Heart right ventricle (tissue), 16 donors: ENCODE measurements at places on chromosomes 1 and 21.

- peaks cover 7% of the 10 kb centered on the region for H3K27me3 ChIP-seq
- H3K27ac ChIP-seq: no peak overlapping the region
- no peak overlapping the region for H3K4me3 ChIP-seq
- no peaks in the 10 kb centered on the region for H3K36me3 ChIP-seq
- DNase-seq: no peak
Observed at GRCh38 chr1:31498376-31499040, 77.8 kb upstream of the TINAGL1 start.

- DNase-seq: no peak
- no peak overlapping the region for H3K4me3 ChIP-seq
- H3K27ac ChIP-seq: no peak overlapping the region
Observed at GRCh38 chr21:21412096-21412495, 413.9 kb downstream of the NCAM2 start.

- H3K27me3 ChIP-seq: no peaks in the 10 kb centered on the region
- no peaks in the 10 kb centered on the region for H3K36me3 ChIP-seq
- no peaks in the 10 kb centered on the region for H3K4me1 ChIP-seq
- no peak overlapping the region for H3K4me3 ChIP-seq
Observed at GRCh38 chr1:164495905-164496304, 63.1 kb upstream of the PBX1 start.

GRCh38 chr1:18618546-18619466, 11.8 kb upstream of the PAX7 start:
- no peak overlapping the region for H3K27ac ChIP-seq
- DNase-seq: no peak
- no peak overlapping the region for H3K4me3 ChIP-seq
- peaks cover 73% of the 10 kb centered on the region for H3K27me3 ChIP-seq
- no peaks in the 10 kb centered on the region for H3K36me3 ChIP-seq

- no peak overlapping the region for H3K4me3 ChIP-seq
- no peak overlapping the region for H3K27ac ChIP-seq
- peaks cover 28% of the 10 kb centered on the region for H3K4me1 ChIP-seq
- no peaks in the 10 kb centered on the region for H3K36me3 ChIP-seq
- no peak for DNase-seq
Observed at GRCh38 chr1:42211224-42211623, 46.7 kb upstream of the GUCA2A start.

GRCh38 chr1:167672831-167673230, 42.8 kb downstream of the RCSD1 start:
- no peak overlapping the region for H3K4me3 ChIP-seq
- no peaks in the 10 kb centered on the region for H3K27me3 ChIP-seq
- peaks cover 11% of the 10 kb centered on the region for H3K36me3 ChIP-seq
- H3K4me1 ChIP-seq: peaks cover 29% of the 10 kb centered on the region
- no peak for DNase-seq

DNA sequence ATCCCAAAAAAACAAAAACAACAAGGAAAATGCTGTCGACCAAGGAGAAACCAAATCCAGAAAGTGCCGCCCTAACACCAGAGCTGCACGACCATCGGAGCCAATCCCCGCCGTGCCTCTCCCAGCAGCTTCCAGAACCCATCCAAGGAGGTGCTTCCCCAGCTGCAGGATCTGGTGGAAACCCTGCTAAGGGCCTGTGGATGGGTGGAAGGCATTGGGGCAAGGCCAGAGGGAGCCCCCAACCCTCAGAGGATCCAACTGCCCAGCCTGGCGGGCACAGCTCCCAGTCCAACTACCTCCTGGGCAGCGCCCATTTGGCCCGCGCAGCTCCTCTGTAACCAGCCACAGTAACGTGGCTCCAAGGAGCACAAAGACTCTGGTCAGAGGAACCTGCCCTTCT, 81.6 kb downstream of the NPHP4 start:
- no peak overlapping the region for H3K27ac ChIP-seq
- DNase-seq: no peak
- peaks cover 3% of the 10 kb centered on the region for H3K4me1 ChIP-seq
- no peaks in the 10 kb centered on the region for H3K27me3 ChIP-seq
- H3K36me3 ChIP-seq: no peaks in the 10 kb centered on the region
- H3K4me3 ChIP-seq: no peak overlapping the region

- no peak overlapping the region for H3K27ac ChIP-seq
- DNase-seq: no peak
- H3K36me3 ChIP-seq: no peaks in the 10 kb centered on the region
- H3K4me3 ChIP-seq: no peak overlapping the region
- H3K27me3 ChIP-seq: no peaks in the 10 kb centered on the region
Observed at GRCh38 chr1:223670458-223671159, 5.1 kb upstream of the CAPN8 start.

- no peak for DNase-seq
- H3K4me3 ChIP-seq: no peak overlapping the region
- H3K4me1 ChIP-seq: no peaks in the 10 kb centered on the region
Observed at GRCh38 chr21:41156142-41156541, 11.8 kb upstream of the BACE2 start.

DNA sequence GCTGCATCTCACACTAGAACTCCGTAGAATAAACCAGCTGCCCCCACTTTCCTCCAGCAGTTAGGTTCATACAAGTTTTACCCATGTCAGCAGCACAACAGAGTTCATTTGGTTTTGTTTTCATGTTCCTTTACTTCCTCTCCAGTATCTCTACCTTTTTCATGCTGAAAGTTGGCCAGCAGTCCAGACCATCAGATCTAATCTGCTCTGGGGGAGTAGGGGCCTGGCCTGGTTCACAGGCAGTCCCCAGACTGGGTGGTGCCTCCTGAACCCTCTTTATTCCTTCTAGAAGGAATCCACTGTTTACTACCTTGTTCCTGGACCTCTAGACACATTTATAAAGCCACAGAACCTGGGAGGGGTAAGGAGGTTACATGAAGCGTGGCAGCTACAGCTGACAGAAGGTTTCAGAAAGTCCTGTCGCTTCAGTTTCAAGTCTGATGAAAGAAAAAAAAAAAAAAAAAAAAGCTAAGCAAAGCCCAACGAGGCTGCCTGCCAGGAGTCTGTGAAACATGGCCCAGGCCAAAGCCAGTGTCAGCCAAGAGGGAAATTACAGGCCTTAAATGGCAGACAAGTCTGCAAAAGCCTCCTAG, 184.6 kb upstream of the JUN start:
- H3K4me1 ChIP-seq: peaks cover 33% of the 10 kb centered on the region
- H3K4me3 ChIP-seq: no peak overlapping the region
- peak; percentile 78 for DNase-seq
- H3K27me3 ChIP-seq: no peaks in the 10 kb centered on the region
- H3K36me3 ChIP-seq: no peaks in the 10 kb centered on the region

GRCh38 chr1:65658122-65658521, 134.6 kb upstream of the PDE4B start:
- H3K4me1 ChIP-seq: no peaks in the 10 kb centered on the region
- no peak for DNase-seq
- no peaks in the 10 kb centered on the region for H3K36me3 ChIP-seq
- no peak overlapping the region for H3K27ac ChIP-seq

GRCh38 chr1:193457676-193458075, 271.3 kb upstream of the B3GALT2 start:
- H3K27ac ChIP-seq: no peak overlapping the region
- H3K4me3 ChIP-seq: no peak overlapping the region
- no peaks in the 10 kb centered on the region for H3K27me3 ChIP-seq
- H3K36me3 ChIP-seq: no peaks in the 10 kb centered on the region
- H3K4me1 ChIP-seq: no peaks in the 10 kb centered on the region

- H3K27me3 ChIP-seq: peaks cover 10% of the 10 kb centered on the region
- peak overlapping the region; percentile 88 for H3K4me3 ChIP-seq
- peaks cover 62% of the 10 kb centered on the region for H3K4me1 ChIP-seq
- DNase-seq: peak; percentile 93
- no peaks in the 10 kb centered on the region for H3K36me3 ChIP-seq
- H3K27ac ChIP-seq: peak overlapping the region; percentile 92
Observed at GRCh38 chr1:206634365-206635079, 814 bp upstream of the DYRK3 start.

GRCh38 chr1:186871784-186872183, 43.0 kb downstream of the PLA2G4A start:
- no peaks in the 10 kb centered on the region for H3K36me3 ChIP-seq
- no peaks in the 10 kb centered on the region for H3K4me1 ChIP-seq
- DNase-seq: no peak
- H3K27ac ChIP-seq: no peak overlapping the region
- no peaks in the 10 kb centered on the region for H3K27me3 ChIP-seq
- H3K4me3 ChIP-seq: no peak overlapping the region

DNA sequence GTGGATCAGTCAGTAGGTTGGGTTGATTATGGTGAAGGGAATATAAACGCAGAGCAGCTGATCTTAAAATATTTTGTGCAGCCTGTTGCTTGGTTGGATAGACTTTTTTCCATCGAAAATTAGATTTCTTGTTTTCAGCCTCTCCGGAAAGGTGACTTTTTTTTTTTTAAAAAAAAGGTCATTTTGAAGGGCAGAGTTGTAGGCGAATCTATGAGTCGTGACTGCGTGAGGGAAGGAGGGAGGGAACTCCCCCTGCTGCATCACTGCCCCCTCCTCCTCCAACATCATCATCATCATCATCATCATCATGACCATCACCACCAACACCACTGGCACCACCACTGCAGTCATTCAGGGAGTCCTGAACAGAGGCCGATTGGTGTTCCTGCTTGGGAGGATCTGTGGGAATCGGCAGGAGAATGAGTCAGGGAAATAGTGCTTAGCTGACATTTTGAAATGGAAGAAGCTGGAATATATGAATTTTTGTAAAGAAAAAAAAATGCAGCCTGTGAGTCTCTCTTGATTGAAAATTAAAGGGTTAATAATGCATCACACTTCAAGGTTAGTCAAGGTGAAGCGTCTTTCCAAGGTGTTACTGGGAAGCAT, 1.2 kb downstream of the ATP1B1 start:
- no peak for DNase-seq
- peaks cover 7% of the 10 kb centered on the region for H3K36me3 ChIP-seq
- H3K27ac ChIP-seq: peak overlapping the region; percentile 97
- peak overlapping the region; percentile 97 for H3K4me3 ChIP-seq
- H3K4me1 ChIP-seq: peaks cover 18% of the 10 kb centered on the region
- peaks cover 12% of the 10 kb centered on the region for H3K27me3 ChIP-seq

DNA sequence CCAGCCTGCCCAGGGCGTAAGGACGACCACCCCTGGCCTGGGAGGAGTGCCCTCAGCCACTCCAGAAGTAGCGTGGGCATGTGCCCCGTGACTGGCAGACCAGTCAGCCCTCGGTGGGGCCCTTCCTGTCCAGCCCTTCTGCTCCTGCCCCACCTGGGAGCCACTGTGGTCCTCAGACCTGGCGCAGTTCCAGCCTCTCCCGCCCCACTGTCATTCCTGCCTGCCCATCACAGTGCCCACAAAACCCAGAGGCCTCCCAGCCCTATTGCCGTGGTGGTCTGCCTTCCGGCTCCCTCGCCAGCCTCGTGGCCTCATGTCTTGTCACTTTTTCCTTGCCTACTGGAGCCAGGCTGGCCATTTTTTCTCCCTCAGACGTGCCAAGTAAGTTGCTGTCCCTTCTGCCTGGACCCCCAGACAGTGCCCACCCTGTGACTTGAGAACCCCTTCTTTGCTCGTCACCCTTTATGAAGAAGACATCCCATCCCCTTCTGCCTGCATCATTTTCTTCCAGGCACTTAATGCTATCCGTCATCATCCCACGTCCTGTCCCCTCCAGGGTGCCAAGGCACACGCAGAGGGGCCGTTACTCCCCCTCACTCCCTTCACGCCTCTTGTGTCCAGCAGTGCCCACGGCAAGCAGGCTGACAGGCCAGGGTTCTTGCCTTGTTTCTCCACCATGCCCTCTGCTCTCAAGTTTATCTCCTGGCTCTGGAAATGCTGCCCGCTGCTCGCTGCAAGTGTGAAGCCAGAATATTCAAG, 122.6 kb downstream of the CAMTA1 start:
- no peak overlapping the region for H3K4me3 ChIP-seq
- DNase-seq: no peak
- H3K36me3 ChIP-seq: no peaks in the 10 kb centered on the region
- peaks cover 31% of the 10 kb centered on the region for H3K4me1 ChIP-seq
- no peaks in the 10 kb centered on the region for H3K27me3 ChIP-seq

GRCh38 chr1:61284248-61284854, 202.0 kb downstream of the NFIA start:
- H3K36me3 ChIP-seq: no peaks in the 10 kb centered on the region
- H3K27me3 ChIP-seq: no peaks in the 10 kb centered on the region
- DNase-seq: no peak
- H3K4me1 ChIP-seq: peaks cover 67% of the 10 kb centered on the region
- no peak overlapping the region for H3K4me3 ChIP-seq

GRCh38 chr1:179793281-179793680, 50.2 kb downstream of the FAM163A start:
- H3K36me3 ChIP-seq: no peaks in the 10 kb centered on the region
- no peaks in the 10 kb centered on the region for H3K27me3 ChIP-seq
- H3K27ac ChIP-seq: no peak overlapping the region
- peaks cover 8% of the 10 kb centered on the region for H3K4me1 ChIP-seq
- no peak overlapping the region for H3K4me3 ChIP-seq

DNA sequence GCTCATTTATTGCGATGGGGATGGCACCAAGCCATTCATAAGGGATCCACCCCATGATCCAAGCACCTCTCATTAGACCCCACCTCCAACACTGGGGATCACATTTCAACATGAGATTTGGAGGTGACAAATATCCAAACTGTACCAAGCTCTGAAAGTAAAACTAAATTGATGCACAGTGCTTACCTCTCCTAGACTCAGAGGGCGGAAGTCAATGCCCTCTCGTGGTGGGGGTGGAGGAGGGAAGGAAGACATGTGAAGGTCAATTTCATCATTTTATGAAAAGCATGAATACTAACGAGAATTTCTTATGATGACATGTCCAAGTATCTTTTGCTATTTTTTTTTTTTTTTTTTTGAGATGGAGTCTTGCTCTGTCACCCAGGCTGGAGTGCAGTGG, 120.0 kb downstream of the PGBD5 start:
- peaks cover 6% of the 10 kb centered on the region for H3K4me1 ChIP-seq
- DNase-seq: no peak
- H3K4me3 ChIP-seq: no peak overlapping the region

DNA sequence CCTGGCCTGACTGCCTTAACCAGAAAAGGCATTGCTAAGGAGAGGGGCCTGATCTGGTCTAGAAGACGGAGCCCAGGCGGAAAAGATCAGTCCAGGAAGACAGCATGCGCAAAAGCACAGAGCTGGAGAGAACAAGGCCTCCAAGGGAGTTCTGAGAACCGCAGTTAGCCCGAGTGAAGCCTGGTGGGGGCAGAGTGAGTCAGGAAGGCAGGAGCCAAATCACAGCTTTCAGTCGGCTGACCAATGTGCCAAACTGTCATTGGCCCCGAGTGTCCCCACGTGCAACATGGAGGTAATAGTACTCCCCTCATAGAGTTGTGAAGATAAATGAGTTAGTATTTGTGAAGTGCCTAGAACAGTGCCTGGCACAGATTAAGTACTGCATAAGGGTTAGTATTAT, 1.2 kb upstream of the TSPAN2 start:
- H3K4me1 ChIP-seq: peaks cover 7% of the 10 kb centered on the region
- H3K36me3 ChIP-seq: no peaks in the 10 kb centered on the region
- no peak overlapping the region for H3K4me3 ChIP-seq
- peak overlapping the region; percentile 92 for H3K27ac ChIP-seq
- DNase-seq: peak; percentile 44

GRCh38 chr1:245365095-245366020, 210.6 kb downstream of the KIF26B start:
- no peaks in the 10 kb centered on the region for H3K27me3 ChIP-seq
- DNase-seq: no peak
- no peak overlapping the region for H3K27ac ChIP-seq
- H3K36me3 ChIP-seq: no peaks in the 10 kb centered on the region
